ENCODE measurements at places on chromosomes 12 and 14.

GRCh38 chr12:1934831-1935230 lies 16.4 kb upstream of the CACNA2D4 start:
- DNase-seq = no peak

DNA sequence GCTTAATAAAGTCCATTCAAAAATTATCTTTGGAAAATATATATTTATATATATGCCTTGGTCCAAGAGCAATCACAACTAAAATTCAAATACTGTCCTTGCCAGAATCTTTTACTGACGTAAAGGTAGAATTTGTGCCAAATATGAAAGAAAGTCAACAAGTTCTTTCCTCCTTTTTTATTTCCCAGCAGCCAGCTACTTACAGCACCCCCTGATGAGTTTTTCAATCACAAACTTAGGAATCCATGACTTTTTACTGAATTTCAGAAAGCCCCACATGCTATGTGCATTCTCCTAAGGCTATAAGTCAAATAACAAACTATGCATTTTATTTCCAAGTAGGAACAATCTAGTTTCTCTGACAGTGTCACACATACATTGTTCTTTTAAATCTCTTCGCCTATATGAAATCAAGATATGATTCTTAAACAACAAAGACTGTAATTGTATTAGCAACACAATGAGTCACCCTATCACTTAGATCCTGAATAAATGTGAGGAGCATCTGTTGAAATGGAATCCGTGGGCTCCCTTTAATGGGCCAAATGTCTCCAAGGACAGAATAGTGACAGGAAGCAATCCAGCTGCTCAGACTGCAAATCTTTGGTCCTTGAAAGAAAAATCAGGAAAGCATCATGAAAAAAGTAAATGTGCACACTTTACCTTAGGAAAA lies 271.4 kb downstream of the DUSP6 start:
- DNase-seq = peak; percentile 41

DNA sequence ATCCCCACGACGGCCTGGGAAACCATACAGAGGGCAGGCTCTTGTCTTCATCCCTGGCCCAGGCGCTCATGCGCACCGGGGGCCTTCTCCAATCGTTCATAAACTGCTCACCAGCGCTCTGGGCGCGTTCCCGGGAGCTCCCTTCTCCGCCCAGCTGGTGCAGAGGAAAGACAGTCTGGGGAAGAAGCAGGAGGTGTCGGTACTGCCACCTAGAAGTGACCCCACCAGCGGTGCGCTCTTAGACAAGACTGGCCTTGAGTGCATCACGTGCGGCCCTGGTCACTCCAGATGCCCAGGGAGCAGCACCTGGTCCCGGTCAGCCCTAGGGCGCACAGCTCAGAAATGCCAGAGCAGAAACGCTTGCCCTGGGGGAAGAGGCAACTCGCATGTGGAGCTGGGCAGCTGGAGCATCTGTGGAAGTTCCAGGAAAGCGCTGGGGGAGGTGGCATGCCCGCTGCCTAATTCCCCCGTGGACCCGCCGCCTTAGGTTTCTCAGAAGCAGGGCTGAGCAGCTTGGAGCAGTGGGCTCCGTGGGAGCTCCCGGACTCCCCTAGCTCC lies 2.5 kb downstream of the GSC start:
- no peak for DNase-seq

DNA sequence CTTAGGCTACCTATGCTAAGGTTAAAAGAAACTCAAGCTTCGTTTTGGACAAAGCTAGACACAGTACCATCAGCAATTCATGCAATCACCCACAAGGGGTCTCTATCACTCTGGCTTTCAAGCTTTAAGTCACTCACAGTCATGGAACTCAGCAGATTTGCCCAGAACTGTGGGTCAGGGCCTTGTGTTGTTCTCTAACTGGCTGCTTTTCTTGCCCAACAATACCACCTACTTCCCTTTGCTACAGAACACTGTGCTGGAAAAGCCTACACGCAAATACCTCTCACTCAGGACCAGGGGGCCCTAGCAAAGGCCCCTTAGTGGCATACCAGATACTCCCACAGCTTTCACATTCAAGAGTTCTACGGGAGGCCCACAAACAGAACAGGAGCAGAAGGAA lies 9.1 kb downstream of the NEMP1 start:
- peak; percentile 78 for DNase-seq

DNA sequence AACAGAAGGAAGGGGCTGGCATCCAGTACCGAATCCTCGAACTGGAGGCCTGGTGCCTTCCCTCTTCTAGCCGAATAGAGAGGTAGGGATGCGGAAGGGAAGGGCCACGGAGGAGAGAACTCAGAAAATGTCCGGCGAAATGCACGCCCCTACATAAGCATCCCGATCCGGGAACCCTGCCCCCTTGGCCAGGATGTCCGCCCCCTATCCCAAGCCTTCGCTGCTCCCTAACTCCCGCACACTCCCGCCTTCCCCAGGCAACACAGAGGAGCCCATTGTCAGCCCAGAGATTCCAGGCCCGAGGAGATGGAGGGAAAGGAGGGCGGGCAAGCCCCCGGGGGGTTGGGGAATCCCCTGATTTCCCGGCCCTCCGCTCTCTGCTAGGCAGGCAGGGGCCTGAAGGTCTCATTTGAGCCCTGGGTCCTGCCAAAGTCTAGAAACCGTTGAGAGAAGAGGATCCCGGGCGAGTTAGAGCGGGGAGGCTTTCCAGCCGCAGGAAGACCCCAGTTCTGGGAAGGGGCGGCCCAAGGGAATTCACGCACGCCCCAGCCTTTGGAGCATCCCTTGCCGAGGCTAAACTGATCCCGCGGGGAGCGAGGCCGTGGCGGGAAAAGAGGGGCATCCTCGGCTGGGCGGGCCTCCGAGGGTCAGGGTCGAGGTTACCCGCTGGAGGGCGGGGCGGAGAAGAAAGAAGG lies 569 bp upstream of the ARHGEF40 start:
- DNase-seq = no peak
